ENCODE measurements at places on chromosomes 1 and 21.
A peak's percentile ranks its signal among the peaks of the same experiment; 100 is the strongest.

DNA sequence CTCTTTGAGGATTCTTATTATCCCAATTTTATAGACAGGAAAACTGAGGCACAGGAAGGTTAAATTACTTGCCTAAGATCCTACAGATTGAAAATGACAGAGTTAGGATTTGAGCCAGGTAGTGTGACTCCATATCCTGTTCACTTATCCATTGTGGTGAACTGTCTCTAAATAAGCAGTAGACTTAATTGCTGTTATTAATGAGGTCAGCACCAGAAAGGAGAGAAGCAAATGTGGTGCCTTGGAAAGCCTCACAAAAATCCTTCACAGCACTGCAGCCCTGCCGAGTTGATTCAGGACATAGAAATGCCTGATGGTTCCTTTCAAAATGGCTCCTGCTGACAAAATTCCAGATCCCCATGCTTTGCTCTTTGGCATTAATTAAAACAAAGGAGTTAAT lies 193.3 kb upstream of the BEND5 start:
- DNase-seq: no peak

DNA sequence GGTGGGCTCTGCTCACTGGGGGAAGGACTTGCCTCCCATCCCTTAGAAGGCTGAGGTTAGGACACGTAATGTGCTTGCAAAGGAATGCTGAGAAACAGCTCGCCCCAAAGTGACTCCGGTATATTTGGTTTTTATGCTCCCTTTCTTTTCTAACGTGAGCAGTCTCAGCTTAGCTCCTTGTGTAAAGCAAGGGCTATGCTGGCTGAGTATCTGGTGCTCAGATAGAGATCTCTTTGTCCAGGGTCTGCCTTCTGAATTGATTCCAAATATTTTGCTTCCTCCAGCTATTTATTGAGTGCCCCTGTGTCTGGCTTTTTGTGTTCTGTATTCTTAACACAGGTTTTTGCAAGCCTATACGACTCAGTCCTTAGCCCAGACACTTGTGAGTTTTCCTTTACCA lies 94.5 kb upstream of the ARTN start:
- no peak for DNase-seq

- DNase-seq: no peak
These were observed 20.8 kb downstream of the ELK4 start for GRCh38 chr1:205610901-205611466.

GRCh38 chr1:164716992-164717703 lies 158.2 kb downstream of the PBX1 start:
- DNase-seq: peak; percentile 25

DNA sequence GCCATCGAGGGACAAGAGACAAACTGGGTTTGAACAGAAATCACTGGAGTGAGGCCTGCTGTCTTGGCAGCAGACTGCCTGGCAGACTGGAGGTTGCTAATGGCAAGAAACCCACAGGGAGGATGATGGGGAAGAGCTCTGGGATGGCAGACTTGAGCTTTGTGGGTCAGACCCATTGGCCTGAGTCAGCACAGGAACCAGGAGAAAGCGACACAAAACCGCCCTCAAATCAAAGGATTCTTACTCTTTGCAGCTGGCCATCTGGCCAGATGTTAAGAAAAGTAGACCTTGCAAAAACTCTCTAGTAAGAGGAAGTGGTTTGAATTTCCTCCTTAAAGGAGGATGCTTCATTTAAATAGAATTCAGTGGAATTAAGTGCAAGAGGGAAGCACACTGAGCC lies 195.2 kb upstream of the JUN start:
- no peak for DNase-seq

GRCh38 chr1:196305216-196305615 lies 303.0 kb downstream of the KCNT2 start:
- DNase-seq: no peak

DNA sequence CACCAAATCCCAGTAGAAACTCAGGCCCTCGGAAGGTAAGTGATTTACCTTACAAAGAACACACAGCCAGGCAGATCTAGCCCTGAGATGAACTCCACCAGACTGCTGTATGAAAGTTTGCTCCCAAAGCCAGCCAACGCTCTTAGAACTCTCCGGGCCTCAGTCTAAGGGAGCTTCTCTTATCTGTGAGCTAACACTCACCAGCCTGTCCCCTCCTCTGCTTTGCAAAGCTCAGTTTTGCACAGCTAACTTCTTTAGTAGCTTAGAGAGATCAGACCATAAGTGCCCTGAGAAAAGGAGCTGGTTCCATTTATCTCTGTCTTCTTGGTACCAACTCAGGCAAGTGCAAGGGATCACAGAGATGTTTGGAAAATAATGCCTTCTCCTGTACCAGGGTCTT lies 195.8 kb upstream of the JUN start:
- no peak for DNase-seq
